Naive thymus-derived CD8-positive, alpha-beta T cell (primary cell): ENCODE measurements at places on chromosomes 2 and 18. TPM values are rescaled to one million over a fixed set of nuclear protein-coding genes. Genes with fewer than 3 reads are reported as not detected.
A peak's percentile ranks its signal among the peaks of the same experiment; 100 is the strongest.

Gene ACMSD
- total RNA-seq = not detected

Gene ANKRD30BL
- total RNA-seq = not detected

Gene GPATCH11
- total RNA-seq = 16.8 TPM

Gene PDE11A
- not detected for total RNA-seq

Gene CHRNG
- not detected for total RNA-seq

Gene DBI
- total RNA-seq = 41.5 TPM

Gene DSG4
- not detected for total RNA-seq

DNA sequence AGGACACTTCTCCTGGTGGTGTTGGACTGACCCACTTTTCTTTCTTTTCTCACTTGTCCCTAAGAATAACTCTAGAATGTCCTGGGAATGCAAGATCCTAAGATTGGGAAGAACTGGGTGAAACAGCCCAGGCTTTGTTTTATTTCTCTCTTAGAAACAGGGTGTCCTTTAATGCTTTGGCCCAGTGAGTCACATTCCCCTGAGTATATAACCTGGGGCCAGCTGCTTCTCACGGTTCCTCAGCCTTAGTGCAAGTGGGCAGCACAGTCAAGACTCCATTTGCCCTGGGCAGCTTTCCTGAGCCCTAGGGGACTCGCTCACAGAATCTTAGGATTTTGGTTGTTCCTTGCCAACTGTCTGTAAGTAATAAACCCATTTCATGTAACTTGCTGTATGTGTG is 355.0 kb downstream of the DSC3 start:
- no peaks in the 10 kb centered on the region for H3K4me1 ChIP-seq
- no peaks in the 10 kb centered on the region for H3K27me3 ChIP-seq
- no peak overlapping the region for H3K27ac ChIP-seq
- no peak overlapping the region for H3K4me3 ChIP-seq
- no peaks in the 10 kb centered on the region for H3K36me3 ChIP-seq

DNA sequence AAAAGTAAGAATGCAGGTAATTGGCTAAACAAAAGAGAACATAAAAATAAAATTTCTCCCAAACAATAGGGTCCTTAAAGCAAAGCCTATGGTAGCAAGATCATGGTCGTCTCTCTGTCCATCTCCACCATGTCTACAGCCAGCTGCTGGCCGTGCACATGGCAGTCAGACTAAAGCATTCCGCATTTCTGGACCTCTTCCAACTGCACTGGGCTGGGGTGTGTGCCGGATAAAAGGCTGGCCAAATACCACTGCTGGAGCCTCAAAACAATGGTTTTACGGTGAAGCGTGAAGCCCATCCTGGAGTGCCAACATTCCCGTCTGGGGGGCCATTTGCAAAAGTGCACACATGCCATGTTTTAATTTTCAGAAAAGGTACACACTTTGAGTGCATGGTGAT is 74.8 kb upstream of the PIEZO2 start:
- H3K36me3 ChIP-seq = no peaks in the 10 kb centered on the region
- no peak overlapping the region for H3K27ac ChIP-seq
- no peak overlapping the region for H3K4me3 ChIP-seq
- peaks cover 4% of the 10 kb centered on the region for H3K27me3 ChIP-seq

- H3K27me3 ChIP-seq = no peaks in the 10 kb centered on the region
- peaks cover 54% of the 10 kb centered on the region for H3K4me1 ChIP-seq
- no peak for DNase-seq
- no peak overlapping the region for H3K4me3 ChIP-seq
- H3K27ac ChIP-seq = no peak overlapping the region
Observed at GRCh38 chr2:210000464-210001324, 1.7 kb upstream of the RPE start.

- H3K27me3 ChIP-seq = peaks cover 2% of the 10 kb centered on the region
- H3K36me3 ChIP-seq = no peaks in the 10 kb centered on the region
- no peak overlapping the region for H3K4me3 ChIP-seq
- H3K4me1 ChIP-seq = no peaks in the 10 kb centered on the region
Observed at GRCh38 chr2:221312634-221313033, 259.5 kb downstream of the EPHA4 start.

- no peak for DNase-seq
- peaks cover 3% of the 10 kb centered on the region for H3K36me3 ChIP-seq
- peaks cover 2% of the 10 kb centered on the region for H3K27me3 ChIP-seq
- H3K27ac ChIP-seq = no peak overlapping the region
Observed at GRCh38 chr2:200603972-200604371, 18.2 kb downstream of the AOX1 start.

DNA sequence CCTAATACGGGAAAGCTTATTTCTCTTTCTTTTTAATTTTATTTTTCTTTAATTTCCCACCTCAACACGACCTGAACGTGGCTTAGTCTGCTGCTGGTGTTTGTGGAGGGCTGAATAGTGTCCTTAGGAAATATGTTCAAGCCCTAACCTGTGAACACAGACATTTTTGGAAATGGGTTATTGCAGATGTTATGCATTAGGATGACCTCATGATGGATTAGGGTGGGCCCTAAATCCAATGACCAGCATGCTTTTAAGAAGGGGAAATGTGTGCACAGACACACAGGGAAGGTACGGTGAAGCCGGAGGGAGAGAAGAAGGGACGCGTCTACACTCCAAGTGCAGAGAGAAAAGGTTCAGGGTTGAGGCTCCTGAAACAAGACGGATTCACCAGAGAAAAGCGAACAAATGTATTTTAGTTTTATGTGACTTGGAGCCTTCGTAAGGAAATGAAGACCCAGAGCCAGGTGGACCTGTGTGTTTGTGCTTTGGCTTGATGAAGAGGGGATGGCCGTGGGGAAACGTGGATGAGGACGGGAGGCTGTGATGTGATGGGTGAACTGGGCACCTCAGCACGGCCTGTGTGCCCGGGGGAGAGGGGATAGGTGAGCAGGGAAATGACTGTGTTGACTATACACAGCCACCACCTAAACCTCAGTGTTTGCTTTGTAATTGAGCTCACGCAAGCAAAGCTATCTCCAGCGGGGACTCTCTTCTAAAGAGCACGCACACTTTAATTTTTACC is 37.5 kb downstream of the RTP5 start:
- no peak overlapping the region for H3K27ac ChIP-seq
- no peaks in the 10 kb centered on the region for H3K27me3 ChIP-seq
- peaks cover 10% of the 10 kb centered on the region for H3K36me3 ChIP-seq
- H3K4me3 ChIP-seq = no peak overlapping the region
- no peak for DNase-seq

DNA sequence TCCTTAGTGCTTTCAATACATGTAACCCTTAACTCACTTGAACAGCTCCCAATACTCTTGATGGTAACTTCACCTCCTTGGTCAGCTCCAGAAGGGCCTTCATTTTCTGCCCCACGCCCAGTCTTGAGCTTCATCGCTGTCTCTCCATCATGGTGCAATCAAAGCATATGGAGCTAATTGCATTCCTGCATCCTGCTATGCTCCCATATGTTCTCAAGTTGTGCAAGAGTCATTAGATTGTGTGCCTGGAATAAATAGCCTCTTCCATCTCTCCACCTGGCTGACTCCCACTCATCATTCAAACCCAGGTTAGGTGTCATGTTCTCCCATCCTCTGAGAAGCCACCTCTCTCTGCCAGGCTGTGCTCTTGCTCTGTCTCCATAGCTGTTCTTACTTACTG is 364.5 kb upstream of the RGPD4 start:
- no peaks in the 10 kb centered on the region for H3K36me3 ChIP-seq
- no peak overlapping the region for H3K27ac ChIP-seq
- DNase-seq = no peak

GRCh38 chr18:76553715-76554546 is 58.9 kb upstream of the ZNF516 start:
- no peaks in the 10 kb centered on the region for H3K4me1 ChIP-seq
- no peak overlapping the region for H3K27ac ChIP-seq
- peaks cover 4% of the 10 kb centered on the region for H3K36me3 ChIP-seq
- peaks cover 1% of the 10 kb centered on the region for H3K27me3 ChIP-seq

- H3K36me3 ChIP-seq = no peaks in the 10 kb centered on the region
- H3K27ac ChIP-seq = no peak overlapping the region
- H3K4me3 ChIP-seq = no peak overlapping the region
Observed at GRCh38 chr2:88190808-88191721, 20.9 kb downstream of the THNSL2 start.

GRCh38 chr2:230781130-230781797 is 68.6 kb downstream of the CAB39 start:
- H3K36me3 ChIP-seq = peaks cover 49% of the 10 kb centered on the region
- DNase-seq = peak; percentile 31

DNA sequence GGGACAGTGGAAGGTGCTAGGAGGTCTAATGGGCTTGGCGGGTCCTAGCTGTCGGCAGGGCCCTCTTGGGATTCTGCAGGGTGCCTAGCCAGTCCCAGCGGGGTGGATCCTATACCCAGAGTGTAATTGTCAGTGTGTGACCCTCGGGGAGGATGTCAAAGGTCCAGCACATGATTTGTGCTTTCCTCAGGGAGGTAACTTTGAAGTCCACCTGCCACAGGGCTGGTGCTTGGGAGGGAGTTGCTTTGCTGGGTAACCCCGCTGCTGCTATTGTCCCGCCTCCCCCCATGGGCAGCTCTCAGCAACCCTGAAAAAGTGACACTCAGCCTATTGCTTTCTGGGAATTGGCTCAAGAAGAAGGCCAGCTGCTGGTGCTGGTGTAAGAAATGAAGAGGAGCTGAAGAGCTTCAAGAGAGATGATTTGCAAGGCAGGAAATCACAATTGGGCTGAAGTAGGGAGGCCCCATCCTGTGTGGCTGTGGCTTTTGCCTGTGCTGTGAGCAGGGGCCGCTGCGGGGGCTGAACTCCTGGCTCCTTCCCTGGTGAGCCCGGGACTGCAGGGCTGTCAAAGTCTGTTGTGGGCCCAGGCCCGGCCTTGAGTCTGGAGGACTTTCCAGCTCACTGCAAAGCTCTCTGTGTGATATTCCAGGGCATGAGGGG is 36.4 kb downstream of the EMILIN2 start:
- no peaks in the 10 kb centered on the region for H3K36me3 ChIP-seq
- peak; percentile 12 for DNase-seq
- peaks cover 44% of the 10 kb centered on the region for H3K4me1 ChIP-seq
- peak overlapping the region; percentile 81 for H3K4me3 ChIP-seq
- no peaks in the 10 kb centered on the region for H3K27me3 ChIP-seq
- peak overlapping the region; percentile 91 for H3K27ac ChIP-seq

DNA sequence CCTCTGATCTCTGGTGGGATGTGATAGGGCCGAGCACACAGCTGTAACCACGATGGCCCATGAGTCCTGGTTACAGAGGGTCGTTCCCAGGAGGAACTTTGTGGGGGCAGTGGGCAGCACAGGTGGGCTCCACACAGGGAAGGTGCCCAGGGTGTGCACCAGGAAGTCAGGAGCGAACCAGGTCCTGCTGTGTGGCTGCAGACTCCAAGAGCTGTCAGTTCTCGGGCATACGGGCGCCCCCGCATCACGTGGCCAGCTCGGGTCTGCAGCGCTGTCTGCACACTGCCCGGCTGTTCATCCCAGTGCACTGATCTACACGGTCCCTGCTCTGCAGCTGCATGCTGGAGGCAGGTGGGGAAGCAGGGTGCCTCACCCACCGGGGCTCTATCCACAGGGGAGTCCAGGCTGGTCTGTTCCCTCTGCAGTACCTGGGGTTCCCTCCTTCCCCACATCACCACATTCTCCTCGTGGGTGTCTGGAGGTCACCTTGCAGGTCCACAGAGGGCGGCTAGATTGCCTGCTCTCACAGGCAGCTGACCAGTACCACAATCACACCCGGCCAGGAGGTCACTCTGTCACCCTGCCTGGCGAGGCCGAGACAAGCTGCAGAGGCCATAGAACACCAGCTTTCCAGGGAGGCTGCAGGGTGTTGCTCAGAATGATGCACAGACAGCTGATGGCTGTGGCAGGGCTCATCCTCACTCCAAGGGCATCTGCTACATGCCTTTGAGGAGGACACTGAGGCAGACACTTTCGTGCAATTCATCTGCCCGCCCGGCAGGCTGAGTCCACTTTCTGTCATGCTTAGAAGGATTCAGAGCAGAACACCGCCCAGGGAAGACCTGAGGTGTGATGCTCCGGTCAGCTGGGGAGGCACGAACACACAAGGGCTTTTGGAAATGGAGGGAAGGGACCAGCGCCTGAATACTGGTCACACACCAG is 202.7 kb downstream of the EIPR1 start:
- H3K4me1 ChIP-seq = peaks cover 3% of the 10 kb centered on the region
- DNase-seq = no peak
- H3K27me3 ChIP-seq = no peaks in the 10 kb centered on the region
- H3K36me3 ChIP-seq = peaks cover 43% of the 10 kb centered on the region
- no peak overlapping the region for H3K27ac ChIP-seq

- no peak overlapping the region for H3K27ac ChIP-seq
- no peak overlapping the region for H3K4me3 ChIP-seq
- no peaks in the 10 kb centered on the region for H3K4me1 ChIP-seq
- no peaks in the 10 kb centered on the region for H3K36me3 ChIP-seq
- DNase-seq = no peak
Observed at GRCh38 chr2:190043441-190043840, 19.1 kb downstream of the MSTN start.

GRCh38 chr2:200239216-200239615 is 67.3 kb upstream of the SPATS2L start:
- no peak overlapping the region for H3K27ac ChIP-seq
- H3K4me3 ChIP-seq = no peak overlapping the region
- DNase-seq = no peak
- peaks cover 13% of the 10 kb centered on the region for H3K27me3 ChIP-seq

DNA sequence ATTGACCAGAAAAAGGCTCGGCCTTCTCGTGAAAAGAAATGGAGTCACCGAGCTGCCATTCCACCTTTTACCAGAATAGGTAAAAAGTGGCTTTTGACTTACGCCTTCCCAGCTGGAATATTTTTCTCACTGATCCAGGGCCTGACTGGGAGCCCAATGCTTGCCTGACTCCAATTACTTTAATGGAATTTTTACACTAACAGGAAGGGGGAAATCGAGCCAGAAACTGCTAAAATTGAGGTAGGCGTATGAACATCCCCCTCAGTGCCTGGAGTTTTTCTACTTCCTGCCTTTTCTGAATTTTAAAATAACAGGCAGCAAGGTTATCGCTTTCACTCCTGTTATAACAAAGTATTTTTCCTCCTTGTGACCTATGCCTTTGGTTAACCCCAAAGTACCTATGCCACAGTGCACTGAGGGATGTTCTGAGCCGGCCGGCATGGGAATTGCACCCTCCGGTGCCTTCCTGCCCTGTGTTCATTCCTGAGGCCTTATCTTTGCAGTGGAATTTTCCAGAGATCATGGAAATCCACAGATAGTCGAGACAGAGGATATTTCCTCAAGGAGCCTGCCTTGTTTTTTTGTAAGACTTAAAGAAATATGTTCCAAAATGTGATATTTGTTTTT is 18.3 kb upstream of the RPL31 start:
- no peak overlapping the region for H3K27ac ChIP-seq
- H3K4me3 ChIP-seq = no peak overlapping the region
- H3K36me3 ChIP-seq = no peaks in the 10 kb centered on the region
- no peaks in the 10 kb centered on the region for H3K27me3 ChIP-seq

DNA sequence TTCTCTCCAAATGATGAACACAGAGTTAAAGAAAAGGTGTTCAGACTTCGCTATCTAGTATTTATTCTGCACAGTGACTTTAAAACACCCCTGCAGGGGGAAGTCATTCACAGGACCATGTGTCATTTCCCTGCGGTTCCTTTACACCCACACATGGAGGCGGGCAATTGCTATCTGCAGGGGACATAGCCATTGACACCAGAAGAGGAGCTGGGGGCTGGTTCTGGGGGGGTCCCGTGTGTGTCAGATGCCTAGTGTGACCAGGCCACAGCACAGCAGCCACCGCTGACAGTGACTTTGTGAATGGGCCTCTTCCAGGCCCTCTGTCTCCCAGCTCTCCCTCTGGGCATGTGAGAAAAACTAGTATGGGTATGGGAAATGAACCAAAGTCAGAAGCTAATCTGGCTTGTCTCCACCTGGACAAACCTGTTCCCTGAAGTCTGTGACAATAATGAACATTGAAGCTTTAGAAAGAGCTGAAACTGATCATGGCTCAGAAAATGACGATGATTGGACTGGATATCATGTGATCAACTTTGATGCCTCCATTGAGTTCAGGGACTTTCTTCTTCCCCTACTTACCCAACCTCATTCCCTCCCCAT is 7.5 kb upstream of the GBX2 start:
- peaks cover 76% of the 10 kb centered on the region for H3K27me3 ChIP-seq
- no peak for DNase-seq
- H3K4me1 ChIP-seq = peaks cover 8% of the 10 kb centered on the region
- H3K4me3 ChIP-seq = no peak overlapping the region
- no peak overlapping the region for H3K27ac ChIP-seq
